ENCODE measurements at places on chromosomes 13 and 19.

DNA sequence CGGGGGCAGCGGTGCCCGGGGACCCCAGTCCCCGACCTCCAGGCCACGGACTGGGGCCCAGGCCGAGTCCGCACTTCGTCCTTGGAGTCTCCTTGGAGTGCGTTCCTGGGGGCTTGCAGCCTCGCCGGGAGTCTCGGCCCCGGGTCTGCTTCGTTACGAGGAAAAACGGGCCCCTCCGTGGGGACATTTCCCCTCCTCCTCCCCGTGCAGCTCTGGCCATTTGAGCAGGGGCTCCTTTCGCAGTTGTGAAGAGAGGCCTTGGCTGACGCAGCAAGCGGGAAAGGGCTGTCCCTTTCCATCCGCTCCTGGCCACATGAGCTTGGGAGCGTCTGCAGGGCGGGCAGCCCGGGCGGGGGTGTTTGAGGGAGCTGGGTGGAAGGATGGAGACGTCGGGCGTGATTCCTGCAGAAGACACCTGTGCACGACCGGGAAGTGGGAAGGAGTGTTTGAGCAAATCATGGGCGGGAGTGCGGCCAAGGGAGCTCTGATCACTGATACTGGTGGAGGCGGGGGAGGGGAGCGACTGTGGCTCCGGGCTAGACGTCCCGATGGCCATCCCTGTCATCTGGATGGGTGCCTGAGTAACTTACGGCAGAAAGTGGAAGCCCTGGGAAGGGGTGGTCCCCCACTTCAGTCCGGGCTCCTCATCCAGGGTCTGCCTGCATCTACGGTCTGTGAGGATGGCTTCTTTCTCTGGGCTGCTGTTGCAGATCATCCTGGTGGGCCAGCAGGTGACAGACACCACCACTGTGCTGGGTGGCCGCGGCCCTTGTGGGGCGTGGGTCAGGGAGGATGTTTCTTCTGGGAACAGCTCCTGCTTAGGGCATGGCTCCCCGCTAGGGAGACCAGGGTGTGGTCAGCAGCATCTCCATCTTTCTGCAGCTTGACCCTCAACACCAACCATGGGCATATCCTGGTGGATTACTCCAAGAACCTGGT lies 736 bp downstream of the GPI start:
- no peak for DNase-seq

DNA sequence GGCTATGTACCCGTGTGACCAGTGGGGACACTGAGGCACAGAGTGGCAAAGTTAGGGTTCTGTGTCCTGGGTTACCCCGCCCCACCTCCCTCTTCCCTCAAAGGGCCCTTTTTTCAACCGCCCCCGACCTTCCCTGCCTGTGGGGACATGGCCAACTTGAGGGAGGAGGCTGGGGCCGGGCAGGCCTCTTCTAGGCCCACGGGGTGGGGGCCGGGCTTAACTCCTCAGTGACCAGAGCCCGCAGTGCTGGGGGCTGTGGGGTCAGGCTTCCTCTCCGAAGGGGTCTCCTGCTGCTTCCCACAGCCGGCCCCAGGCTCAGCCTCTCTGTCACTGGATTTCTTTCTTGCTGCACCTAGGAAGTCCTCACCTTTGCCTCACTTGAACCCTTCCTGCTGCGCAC lies 23.9 kb downstream of the PIAS4 start:
- no peak for DNase-seq

GRCh38 chr13:110760611-110761010 lies 47.1 kb downstream of the ING1 start:
- no peak for DNase-seq

GRCh38 chr19:44509478-44509877 lies 9.2 kb upstream of the ZNF180 start:
- no peak for DNase-seq

All from NCI-H774 (cell line).